ENCODE measurements at places on chromosomes 5 and 9. TPM values are rescaled to one million over a fixed set of nuclear protein-coding genes. Genes with fewer than 3 reads are reported as not detected.

Gene ENTPD2
- 0.69 TPM for total RNA-seq

Gene DOCK8
- total RNA-seq = 133 TPM

DNA sequence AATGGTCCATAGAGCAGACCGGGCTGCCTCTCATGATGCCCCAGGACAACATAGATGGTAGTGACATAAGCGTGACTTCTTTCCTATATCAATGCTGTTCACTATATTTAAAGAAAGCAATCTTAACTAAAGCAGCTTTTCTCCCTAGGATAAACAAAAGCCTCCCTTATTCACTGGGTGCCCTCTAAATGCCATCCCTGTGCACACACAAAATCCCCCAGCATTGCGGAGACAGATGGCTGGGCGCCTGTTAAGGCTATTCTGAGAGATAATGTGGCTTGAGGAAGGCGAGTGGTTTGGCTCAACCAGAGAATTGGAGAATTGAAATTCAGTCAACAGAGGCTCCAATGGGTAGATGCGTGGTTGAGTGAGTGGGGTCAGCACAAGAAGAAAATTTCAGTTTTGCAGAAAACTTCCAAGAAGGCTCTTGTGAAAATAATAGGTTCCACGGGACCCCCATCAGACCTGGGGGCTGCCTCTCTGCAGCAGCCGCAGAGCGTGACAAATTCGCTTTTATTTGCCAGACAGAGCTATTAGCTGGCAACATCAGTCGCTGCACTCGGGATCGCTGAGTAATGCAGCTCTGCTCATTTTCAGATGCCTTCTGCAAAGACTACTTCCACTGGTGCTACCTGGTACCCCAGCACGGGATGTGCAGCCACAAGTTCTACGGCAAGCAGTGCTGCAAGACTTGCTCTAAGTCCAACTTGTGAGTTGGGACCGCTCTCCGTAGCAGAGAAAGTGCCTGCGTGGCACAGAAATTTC lies 103.9 kb upstream of the ICE1 start:
- ATAC-seq = no peak

DNA sequence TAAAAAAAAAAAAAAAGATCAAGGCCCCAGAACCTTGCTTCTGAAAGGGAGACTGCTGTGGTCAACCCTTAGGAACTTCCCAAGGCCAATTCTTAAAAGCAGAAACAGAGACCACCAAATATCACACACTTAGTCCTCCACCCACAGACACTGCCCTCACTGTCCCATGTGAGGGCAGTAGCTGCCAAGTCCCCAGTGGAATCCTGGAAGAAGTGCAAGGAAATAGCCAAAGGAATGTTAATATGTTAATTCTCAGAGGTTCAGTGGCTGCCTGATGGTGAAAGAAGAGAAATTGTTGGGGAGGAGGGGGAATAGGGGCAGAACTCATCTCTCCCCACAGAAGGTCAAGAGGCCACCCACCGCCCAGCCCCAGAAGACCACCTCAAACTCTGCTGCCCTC lies 23.1 kb downstream of the FSTL4 start:
- no peak for ATAC-seq

GRCh38 chr9:7534211-7534935 lies 265.2 kb downstream of the DMAC1 start:
- peak; percentile 74 for ATAC-seq

GRCh38 chr5:143134900-143135299 lies 268.6 kb downstream of the NR3C1 start:
- peak; percentile 45 for ATAC-seq

- ATAC-seq = peak; percentile 56
These were observed 344.3 kb downstream of the RAB3C start for GRCh38 chr5:58927181-58927580.

All from activated T-helper 17 cell treated with anti-CD3 and anti-CD28 coated beads, Interleukin-2, amount 50 U/mL, for 72 hours (primary cell).